Activated CD4-positive, alpha-beta T cell treated with anti-CD3 and anti-CD28 coated beads, Interleukin-2, amount 10 ng/mL, durations not matched to agents 24 days and 14 days (primary cell): ENCODE measurements at places on chromosomes 1 and 21. TPM values are rescaled to one million over a fixed set of nuclear protein-coding genes. Genes with fewer than 3 reads are reported as not detected.
A peak's percentile ranks its signal among the peaks of the same experiment; 100 is the strongest.

DNA sequence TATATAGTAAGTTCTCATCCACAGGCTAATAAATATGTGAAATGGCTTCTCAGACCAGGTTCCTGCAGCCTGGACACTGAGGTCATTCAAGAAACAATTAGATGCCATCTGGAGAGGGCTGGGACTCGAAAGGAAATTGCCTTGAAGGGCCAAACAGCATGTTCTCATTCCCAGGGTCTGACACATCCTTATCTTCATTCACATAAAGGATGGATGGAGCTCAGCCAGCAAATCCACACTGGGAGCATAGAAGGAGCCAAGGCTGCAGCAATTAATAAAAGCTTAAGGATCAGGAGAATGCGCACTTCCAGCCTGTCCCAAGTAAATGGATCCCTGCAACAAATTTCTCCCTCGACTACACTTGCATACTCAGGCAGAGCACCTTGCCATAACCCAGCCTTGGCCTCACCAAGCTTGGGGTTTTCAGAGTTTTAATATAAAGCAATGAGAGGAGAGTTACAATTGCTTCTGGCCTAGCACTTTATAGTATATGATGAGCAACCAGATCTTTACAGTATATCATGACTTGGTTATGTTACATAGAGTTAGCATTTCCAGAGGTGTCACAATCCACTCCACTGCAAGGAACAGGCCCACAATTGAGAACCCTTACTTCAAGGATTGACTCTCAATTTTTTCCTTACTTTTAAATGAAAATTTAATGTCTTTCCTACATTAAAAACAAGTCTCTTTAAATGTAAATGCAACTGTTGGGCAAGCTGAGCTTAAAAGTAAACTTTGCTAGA is 55.9 kb downstream of the BCAR3 start:
- DNase-seq: no peak

- no peak for DNase-seq
Measured at GRCh38 chr1:214404571-214405213, 123.7 kb downstream of the SMYD2 start.

Gene TMIGD3
- total RNA-seq: not detected in 2 replicates

Gene KRTAP21-2
- not detected in 2 replicates for total RNA-seq

Gene IFI44L
- total RNA-seq: 23.5 and 26.0 TPM in 2 replicates

DNA sequence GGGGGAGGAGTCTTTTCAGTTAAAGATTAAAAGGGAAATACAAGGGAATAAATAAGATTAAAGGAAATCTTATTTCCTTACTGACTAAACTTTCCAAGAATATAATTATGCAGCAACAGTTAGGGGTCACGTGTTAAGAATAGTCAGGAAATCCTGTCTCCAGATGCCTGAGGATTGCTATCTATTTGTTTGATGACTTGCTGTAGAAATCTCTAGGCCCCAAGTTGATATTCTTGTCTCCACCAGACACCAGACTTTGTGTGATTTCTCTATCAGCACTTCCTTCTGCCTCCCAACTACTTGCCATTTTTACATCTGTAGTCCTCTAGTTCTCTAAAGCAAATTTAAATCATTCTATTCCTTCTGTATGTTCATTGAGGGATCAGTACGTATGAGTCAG is 77.5 kb downstream of the RPAP2 start:
- no peak for DNase-seq

DNA sequence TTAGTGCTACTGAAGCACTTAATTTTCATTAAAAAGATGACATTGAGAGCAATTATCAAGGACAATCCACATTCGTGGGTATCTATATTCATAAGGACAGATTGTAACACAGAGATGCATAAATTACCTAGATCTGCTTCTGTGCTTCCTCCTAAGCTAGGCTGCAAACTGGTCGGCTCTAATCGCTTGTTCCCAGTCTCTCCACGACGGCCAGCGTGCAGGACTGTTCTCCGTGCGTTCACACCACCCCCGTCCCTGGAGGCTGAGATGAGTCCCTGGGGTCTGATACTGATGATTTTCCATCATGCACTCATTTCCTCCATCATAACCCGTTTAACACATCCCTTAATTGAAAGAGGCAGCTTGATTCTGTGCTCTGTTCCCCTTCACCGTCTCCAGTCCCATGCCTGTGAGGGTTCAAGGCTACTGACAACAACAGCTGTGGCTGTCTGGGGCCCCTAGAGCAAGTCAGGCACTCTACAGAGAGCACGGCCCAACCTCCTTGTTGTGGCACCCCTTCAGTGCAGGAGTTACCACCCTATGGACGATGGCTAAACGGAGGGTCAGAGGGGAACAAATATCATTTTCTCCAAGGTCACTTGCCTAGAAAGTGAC is 469.6 kb downstream of the NPHP4 start:
- DNase-seq: no peak

DNA sequence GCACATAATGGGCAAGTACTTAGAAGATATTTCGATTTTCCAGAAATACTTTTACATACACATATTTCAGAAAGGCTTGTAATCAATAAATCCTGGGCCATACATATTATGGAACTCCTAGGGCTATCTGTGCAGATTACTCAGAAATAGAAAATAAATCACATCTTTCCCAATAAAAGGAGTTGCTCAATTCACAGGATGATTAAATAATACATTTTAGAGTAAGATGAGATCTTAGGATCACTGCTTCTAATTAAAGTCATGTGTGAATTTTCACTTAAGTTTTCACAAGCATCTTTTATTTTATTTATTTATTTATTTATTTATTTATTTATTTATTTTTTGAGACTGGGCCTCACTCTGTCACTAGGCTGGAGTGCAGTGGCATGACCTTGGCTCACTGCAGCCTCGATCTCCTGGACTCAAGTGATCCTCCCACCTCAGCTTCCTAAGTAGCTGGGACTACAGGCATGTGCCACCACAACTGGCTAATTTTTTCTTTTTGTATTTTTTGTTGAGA is 144.2 kb downstream of the HIVEP3 start:
- DNase-seq: no peak

GRCh38 chr21:42002421-42002958 is 7.7 kb downstream of the ZBTB21 start:
- DNase-seq: peak; percentile 91

- DNase-seq: peak; percentile 60
Measured at GRCh38 chr1:12511128-12511484, 106.9 kb downstream of the DHRS3 start.

Gene MAP3K7CL
- total RNA-seq: 4.0 and 4.3 TPM in 2 replicates

DNA sequence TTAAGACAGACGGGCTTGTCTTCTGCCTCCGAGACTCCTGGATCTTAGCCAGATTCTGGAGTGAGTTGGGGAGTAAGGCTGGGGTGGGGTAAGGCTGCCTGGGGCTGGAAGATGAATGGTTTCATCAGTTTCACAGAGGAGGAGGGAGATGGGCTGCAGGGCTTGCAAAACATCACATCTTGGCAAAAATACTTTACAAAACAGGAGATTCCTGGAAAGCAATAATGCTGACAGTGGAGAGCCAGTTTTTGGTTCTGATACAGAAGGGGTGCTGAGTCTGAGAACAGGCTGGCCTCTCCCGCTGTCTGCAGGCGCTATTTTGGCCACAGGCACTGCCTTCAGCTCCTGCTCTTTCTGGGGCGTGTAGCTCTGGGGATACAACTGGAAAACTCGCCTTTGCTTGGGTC is 83.4 kb upstream of the KCNE2 start:
- DNase-seq: no peak

Gene IER5
- total RNA-seq: 48.3 and 48.6 TPM in 2 replicates

Gene TBCE
- total RNA-seq: 24.0 and 24.2 TPM in 2 replicates

GRCh38 chr21:45347712-45348499 is 57.1 kb upstream of the COL18A1 start:
- DNase-seq: no peak

DNA sequence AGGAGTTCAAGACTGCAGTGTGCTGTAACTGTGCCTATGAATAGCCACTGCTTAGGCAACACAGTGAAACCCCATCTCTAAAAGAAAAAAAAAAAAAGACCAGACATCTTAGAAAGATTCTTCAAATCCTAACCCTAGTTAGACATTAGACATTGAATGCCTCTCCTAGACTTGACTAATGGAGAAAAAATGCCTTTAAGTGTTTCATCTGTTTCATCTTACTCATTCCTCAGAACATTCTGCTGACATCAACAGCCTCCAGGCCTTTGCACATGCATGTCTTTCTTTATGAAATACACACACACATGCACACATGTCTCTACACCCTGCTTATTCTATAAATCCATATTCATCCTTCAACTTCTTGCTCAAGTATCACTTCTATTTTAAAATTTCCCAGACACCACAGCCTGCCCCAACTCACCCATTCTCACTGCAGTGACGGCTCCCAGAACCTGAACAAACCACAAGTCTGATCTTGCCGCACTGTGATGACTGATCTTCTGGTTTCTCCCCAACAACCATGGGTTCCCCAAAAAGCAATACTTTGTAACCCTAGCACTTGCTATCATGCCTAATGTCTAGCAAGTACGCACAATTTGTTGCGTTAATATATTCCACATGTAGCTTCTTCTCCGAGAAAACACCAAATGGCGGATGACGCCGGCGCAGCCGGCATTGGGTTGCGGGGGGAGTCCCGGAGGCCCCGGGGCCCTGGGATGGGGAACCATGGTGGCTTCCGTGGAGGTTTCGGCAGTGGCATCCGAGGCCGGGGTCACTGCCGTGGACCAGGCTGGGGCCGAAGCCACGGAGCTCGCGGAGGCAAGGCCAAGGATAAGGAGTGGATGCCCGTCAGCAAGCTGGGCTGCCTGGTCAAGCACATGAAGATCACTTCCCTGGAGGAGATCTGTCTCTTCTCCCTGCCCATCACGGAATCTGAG is 37.4 kb downstream of the LRRC52 start:
- no peak for DNase-seq

Gene RBBP5
- total RNA-seq: 24.0 and 27.2 TPM in 2 replicates

- no peak for DNase-seq
Measured at GRCh38 chr1:162383516-162383915, 2.0 kb downstream of the C1orf226 start.

DNA sequence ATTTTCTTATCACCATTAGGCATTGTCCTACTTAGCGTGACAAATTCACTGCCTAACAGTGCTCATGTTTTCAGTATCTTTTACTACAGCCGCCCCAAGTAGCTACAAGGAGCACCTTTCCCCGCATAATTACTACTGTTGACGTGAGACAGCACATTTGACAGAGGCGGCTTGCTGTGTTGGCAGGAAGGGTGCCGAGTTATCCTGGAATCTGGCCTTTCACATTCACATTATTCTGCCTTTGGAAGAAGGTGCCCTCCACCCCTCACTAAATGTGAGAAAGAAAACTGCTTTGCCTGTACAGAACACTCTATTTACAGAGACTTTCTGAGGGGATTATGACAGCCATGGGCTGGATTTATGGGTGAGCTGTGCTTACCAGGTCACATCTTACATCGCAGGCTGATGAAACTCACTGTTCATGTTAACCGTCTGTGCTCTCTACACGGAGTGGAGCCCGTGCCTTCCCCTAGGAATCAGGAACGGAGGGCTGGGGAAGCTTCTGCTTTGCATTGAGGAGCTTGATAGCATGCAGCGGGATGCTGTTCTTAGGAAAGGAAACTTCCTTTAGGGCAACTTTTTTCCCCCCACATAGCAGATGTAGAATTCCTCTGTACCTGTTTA is 148.0 kb upstream of the ZRANB2 start:
- DNase-seq: no peak

- no peak for DNase-seq
Measured at GRCh38 chr1:12524266-12524665, 93.7 kb downstream of the DHRS3 start.

GRCh38 chr1:154698320-154699096 is 90.5 kb upstream of the ADAR start:
- DNase-seq: no peak

Gene GBP1
- 36.9 and 38.3 TPM in 2 replicates for total RNA-seq

Gene C1orf185
- not detected in 2 replicates for total RNA-seq

Gene CENPF
- 54.4 and 63.0 TPM in 2 replicates for total RNA-seq

GRCh38 chr21:42575111-42575510 is 61.5 kb downstream of the SLC37A1 start:
- no peak for DNase-seq

DNA sequence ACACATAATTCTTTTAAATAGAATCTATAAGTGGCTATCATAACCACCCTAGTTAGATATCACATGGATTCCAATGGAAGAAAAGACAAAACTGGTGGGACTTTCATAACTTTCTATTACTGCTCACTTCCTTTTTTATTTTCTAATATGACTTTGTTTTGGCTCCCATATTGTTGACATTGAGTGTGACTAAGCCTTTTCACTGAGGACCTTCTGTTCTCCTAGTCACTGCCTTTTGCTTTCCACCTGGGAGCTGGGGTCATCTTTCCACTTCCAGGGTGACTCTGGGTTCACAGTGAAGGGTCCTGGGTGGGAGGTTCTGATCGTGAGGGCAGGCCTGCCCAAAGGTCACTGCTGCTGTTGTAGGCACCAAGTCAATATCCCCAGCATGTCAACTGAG is 275.8 kb downstream of the TGFB2 start:
- DNase-seq: no peak

DNA sequence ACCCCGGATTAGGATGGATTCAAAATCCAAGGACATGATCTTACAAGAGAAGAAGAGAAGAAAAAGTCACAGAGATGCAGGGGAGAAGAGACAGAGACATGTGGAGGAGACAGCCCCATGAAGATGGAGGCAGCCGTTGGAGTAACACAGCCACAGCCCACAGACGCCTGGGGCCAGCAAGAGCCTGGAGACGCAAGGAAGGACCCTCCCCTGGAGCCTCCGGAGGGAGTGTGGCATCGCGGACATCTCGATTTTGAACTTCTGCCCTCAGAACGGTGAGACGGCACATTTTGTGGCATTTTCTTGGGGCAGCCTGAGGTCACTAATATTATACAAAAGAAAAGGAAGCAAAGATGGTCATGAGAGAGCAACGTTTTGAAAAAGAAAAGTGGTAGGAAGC is 28.8 kb downstream of the ABCG1 start:
- no peak for DNase-seq

DNA sequence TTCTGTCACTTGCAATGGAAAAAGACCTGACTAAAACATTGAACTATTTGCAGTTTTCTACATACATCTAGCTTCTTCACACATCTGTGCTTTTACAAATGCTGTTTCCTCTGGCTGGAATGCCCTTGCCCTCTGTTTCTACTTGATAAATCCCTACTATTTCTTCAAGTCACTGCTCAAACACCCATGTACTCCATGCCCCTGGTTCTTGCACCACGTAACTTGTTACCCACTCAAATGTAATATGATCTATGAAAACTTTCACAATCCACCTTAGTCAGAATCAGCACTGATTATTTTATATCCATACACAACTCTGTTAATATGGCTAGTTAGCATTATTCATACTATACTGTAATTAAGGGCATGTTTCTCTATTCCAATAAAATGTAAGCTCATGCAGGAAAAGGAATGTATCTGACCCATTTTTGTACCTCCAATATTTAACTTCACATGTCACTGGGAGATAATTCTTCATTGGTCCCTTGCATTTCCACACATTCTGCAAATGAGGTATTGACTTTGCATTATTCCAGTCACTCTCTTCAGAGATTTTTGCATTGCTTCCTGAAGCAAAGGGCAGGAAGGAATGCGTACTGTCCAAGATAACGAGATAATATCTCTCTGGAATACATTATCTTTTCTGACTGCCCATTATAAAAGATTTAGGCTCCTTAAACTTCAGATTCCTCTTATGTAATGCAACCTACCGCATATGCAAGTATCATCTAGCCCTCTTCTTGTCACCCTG is 158.3 kb downstream of the COL24A1 start:
- no peak for DNase-seq

Gene PRAMEF18
- not detected in 2 replicates for total RNA-seq
